ENCODE measurements at places on chromosomes 1 and 21.

DNA sequence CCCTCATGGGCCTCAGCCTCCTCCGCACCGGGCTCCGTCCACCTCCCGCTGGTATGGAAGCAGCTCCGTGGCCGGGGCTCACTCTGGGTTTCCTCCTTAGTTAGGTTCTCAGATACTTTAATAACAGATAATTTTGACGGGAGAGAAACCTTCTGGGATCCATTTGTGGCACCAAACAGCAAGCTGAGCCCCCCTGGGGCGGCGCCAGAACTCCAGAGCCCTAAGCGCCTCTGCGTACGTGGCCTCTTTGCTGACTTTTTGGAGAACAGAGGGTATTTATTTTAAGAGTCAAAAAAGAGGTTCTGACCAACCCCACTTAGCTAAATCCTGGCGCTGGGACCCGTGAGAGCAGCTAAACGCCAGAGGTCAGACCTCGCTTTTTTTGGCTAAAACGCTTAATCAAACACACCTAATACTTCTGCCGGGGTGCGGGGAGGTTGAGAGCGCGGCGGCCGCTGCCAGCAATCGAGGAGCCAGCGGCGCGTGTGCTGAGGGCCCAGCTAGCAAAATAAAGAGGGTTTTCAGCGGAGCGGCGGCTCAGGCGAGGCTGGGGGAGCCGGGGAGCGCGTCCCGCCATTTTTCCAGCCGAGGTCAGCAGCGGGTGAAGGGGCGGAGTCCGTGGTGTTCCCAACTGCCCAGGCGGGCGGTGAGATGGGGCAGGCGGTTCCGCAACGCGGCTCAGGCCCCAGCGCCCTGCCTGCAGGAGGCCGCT is 171.7 kb downstream of the PRDM16 start:
- no peak for DNase-seq

- no peak for DNase-seq
Measured at GRCh38 chr1:216599851-216600250, 123.4 kb downstream of the ESRRG start.

DNA sequence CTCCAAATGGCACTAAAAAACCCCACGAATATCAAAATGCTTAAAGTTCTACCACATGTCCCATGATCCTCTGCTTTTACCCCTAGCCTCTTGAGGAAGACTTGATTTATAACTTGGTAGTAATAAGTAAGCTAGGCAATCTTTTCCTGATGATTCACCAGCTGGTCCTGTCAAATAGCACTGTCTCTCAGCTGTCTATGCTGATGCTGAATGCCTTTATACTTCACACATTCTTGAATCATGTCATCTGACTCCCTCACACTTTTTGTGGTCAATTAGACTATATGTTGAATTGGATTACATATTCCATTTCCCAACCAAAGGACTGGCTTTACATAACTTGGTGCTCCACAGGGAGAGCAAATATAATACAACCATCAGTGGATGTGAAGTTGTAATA is 16.6 kb downstream of the C21orf91 start:
- DNase-seq: peak; percentile 55

DNA sequence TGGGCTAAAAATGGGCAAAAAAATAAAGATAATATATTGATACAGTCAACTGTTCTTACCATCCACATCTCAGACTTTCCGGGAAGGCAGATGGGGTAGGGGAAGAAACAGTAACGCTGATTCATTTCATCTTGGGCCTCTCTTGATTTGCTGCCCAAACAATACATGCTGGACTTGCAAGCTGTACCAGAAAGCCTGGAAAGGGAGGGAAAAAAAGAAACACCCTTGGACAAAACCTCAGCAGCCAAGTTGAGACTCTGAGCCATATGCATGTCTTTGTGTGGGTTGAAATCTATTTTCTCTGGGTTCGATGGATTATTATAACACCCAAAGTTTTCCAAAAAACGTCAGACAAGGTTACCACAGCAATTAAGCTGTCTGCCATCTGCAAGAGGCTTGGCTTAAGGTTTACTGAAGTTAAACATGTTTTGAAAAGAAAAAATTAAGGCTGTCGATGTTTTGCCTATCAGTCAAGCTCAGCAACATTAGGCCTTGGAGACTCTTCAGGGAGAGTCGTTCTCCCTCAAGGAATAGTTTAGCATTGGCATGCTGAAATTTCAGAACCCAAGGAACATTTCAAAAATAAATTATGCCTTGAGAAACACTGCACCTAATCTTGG is 71.2 kb downstream of the PSMG1 start:
- no peak for DNase-seq
